RCC 7860 (cell line): ENCODE measurements at places on chromosomes 5 and 9.

DNA sequence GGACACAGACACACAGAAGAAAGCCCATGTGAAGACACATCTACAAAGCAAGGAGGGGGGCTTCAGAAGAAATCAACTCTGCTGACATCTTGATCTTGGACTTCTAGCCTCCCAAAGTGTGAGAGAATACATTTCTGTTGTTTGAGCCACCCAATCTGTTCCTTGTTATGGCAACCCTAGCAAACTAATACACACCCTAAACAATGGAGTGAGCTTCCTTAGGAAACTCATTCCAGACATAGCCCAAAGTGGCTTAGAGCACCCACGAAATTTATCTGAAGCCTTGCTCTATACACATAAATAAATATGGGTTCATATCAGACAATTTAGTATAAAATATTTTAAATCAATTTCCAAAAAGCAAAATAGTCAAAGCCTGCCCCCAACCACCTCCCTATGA, 7.6 kb upstream of the TBC1D2 start:
- DNase-seq: no peak

DNA sequence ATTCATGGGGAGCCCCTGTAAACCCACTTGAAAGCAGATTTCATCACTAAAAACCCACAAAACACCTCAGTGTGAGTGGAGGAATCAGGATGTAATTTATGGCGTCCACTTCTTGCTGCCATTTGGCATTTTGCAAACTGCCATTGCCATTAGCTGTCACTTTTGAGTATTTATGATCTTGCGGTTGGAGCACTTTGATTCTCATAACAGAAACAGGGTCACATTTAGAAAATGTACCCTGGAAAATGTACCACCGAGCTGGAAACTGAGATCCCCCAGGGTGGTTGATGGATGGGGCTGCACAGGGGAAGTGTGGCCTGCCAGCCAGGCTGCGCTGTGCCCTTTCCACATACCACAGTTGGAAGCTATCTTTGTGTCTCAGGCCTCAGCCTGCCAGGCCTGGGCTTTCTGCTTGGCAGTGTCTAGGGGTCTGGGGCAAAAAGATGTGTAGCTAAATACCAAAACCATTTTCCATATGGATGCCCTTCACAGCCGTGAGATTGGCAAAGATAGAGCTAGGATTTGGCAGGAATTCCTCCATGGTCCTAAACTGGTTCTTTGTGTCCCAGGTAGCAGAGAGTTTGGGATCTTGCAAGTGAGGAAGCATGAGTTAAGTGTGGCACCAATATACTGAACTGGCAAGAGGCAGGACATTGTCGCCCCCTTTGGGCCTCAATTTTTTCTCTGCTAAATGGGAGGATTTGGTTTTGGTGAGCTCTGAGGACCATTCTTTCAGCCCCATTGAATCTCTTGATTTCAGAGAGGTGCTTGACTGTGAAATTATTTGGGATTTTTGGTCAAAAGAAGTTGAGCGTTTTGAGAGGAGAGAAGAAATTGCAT, 46.2 kb downstream of the GALNT10 start:
- no peak for DNase-seq

GRCh38 chr5:64773533-64773932, 4.8 kb downstream of the CWC27 start:
- DNase-seq: no peak

- DNase-seq: no peak
Observed at GRCh38 chr5:175692996-175693710, 35.3 kb downstream of the HRH2 start.

- DNase-seq: no peak
Observed at GRCh38 chr5:68148096-68148495, 67.5 kb upstream of the PIK3R1 start.

DNA sequence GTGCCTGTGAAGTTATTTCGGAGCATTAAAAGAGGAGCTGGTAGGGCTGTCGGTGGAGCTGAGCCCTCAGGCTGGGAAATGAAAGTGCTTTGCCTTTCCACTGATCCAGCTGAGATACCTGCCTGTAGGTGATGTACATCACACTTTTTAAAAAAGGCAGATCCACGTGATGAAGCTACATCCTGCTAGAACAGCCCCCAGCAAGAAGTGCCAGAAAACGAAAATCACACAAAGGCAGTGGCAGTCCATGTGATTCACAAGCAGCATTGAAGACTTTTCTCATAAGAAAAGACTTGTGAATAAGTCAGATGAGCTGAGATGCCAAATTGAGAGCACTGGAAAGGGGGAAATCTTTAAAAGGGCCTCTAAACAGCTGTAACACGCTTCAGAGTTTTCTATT, 765.1 kb downstream of the PTPRD start:
- DNase-seq: no peak

GRCh38 chr5:139283252-139284166, 10.0 kb upstream of the MATR3 start:
- DNase-seq: no peak

DNA sequence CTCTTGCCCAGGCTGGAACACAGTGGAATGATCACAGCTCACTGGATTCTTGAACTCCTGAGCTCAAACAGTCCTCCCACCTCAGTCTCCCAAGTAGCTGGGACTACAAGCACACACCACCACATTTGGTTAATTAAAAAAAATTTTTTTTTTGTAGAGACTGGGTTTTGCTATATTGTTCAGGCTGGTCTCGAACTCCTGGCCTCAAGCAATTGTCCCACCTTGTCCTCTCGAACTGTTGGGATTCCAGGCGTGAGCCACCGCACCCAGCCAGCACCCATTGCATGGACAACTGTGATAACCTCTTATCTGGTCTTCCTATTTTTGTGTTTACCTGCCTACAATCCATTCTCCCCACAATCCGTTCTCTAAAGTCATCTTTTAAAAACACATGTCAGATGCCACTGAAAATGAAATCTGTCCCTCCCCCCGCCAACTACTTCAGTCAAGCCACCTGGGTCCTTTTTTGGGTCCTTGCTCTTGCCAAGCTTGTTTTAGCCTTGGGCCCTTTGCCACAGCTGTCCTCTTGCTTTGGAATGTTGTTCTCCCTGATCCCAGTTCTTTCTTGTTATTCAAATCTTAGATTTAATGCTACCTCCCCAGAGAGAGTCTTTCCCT, 250.5 kb downstream of the PIK3R1 start:
- DNase-seq: no peak

DNA sequence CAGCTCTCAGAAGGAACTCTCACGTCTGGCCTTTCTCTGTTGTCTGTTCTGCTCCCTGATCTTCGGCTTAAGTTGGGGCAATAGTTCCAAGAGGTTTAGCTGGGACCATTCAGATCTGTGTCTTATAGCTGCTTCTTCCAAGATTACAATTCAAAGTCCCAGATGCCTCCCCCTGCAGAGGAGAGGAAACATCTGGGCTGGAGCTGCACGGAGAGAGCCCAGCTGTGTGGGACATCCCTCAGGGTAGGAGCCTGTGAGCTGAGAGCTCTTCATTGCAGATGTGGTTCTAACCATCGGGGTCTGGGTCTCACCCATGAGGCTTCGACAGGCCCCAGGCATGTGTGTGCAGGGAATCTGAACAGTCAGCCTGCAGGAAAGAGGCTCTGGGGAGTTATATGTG, 9.0 kb upstream of the PHF19 start:
- no peak for DNase-seq

DNA sequence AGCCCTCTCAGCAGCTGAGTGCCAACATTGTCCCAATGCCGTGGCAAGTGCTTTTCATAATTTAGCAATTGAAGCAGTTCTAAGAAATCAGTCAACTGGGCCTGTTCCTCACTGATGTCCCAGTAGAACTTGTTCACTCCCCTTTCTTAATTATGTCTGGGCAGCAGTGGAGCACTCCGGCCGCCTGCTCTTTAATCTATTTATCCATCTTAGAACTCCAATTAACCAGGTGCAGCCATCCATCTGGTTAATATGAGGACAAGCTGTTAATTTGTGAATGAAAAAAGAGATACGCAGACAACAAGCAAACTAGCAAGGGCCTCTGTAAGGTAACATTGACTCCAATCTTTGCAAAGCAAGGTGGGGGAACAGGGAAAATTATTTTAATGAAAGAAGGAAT, 39.4 kb downstream of the MAT2B start:
- no peak for DNase-seq

DNA sequence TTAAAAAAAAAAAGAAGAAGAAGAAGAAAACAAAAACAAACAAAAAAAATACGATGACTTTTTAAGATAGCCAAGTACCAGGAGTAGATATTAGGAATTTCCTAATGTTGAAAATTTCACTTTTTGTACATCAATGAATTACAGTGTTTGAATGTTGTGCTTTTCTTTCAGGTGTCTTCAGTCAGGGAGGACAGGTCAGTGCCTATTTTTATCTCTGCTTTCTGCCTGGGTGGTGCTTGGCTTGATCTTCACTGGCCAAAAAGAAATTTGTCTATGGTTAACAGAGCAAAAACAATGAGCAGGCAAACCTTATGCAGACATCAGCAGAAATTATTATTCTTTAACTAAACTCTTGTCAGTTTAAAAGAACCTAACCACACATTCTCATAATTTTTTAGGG, 3.0 kb downstream of the SPINK6 start:
- no peak for DNase-seq

DNA sequence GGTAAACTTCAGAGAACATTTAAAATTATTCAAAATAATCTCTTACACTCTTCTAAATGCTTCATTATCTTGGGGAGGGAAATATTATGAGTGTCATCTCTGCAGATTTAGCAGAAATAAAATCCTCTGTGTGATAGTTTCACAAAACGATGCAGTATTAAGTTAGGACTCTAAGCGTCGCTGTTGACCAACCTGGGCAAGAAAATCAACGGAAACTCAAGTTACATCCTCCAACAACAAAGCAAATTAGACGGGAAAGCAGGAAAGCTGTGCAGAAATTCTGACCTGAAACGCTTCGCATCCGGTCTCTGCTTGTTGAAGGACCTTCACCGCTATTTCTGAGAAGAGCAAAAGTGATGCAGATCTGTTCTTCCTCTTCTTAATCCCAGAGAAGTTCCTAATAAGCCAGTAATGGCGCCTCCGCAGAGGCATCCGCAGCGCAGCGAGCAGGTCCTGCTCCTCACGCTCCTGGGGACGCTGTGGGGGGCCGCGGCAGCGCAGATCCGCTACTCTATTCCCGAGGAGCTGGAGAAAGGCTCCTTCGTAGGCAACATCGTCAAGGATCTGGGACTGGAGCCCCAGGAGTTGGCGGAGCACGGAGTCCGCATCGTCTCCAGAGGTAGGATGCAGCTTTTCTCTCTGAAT, at the start of gene PCDHGA6:
PCDHGA6 (plus strand) TSS at position 219 of the 645 bp plus-strand sequence; CDS start at position 412, 193 bp downstream.
- DNase-seq: no peak

- DNase-seq: no peak
Observed at GRCh38 chr9:137500666-137501397, 41.7 kb upstream of the NSMF start.

DNA sequence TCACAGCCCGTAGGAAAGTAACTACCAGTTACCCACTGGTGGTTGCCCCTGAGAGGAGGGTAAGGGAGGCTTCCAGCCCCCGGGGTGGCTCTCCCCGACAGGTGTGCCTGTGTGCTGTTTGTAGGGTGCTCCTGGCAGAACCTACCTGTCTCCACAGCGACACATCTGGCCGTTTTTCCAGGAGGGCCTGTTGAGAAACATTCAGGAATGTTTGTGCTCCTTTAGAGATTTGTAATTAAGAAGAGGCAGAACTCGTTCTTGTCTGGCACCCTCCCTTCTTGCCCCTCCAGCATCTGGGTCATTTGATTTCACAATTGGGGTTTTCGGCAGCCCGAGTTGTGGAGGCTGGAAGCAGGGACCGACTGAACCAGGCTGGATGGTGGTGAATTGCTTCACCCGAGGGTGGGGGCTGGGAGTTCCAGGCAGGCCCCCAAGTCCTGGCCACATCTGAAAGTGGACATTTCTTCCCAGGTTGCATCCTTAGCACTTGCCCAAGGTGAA, 74.2 kb downstream of the WWC1 start:
- DNase-seq: no peak

GRCh38 chr5:100647461-100648230, 112.5 kb downstream of the FAM174A start:
- peak; percentile 15 for DNase-seq

GRCh38 chr9:94911986-94912635, 185.6 kb downstream of the AOPEP start:
- peak; percentile 64 for DNase-seq

DNA sequence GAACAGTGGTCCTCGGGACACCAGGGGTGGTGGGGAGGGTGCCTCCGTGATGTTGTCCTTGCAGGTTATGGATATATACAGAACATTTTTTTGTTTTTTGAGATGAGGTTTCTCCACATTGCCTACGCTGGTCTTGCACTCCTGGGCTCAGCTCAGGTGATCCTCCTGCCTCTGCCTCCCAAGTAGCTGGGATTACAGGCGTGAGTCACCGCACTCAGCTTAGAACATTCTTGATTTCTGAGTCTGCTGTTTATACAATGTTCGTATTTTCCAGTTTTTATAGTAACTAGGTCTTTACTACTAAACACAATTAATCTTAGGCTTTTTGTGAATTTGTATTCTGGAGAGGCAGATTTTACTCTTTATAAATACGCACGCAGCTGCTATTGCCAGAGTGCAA, 6.0 kb downstream of the PMPCA start:
- no peak for DNase-seq

DNA sequence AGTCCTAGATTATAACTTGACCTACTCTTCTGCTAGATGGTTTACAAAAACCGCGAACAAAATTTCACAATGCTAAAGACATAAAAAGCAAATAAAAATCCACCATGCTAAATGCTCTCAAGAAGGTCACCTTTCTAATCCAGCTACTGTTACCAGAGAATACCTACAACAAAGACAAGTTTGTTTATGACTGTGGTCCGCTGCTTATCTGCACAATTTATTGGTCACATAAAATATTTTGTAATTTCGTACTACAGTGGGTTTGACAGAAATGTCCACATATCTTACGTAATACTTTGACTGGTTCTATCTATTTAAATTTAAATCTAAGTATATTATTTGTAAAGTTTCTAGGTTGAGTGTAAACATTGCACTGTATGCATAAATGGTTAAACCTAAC, 257.6 kb upstream of the ZNF608 start:
- no peak for DNase-seq

- DNase-seq: peak; percentile 89
Observed at GRCh38 chr5:132963171-132964104, at the start of gene AFF4. AFF4 (minus strand) TSS chr5:132963634; CDS start chr5:132937189, 26,445 bp downstream.

- DNase-seq: no peak
Observed at GRCh38 chr5:1497242-1497777, 26.4 kb downstream of the LPCAT1 start.

- DNase-seq: no peak
Observed at GRCh38 chr5:93603793-93604643, 21.0 kb downstream of the NR2F1 start.

GRCh38 chr9:75830303-75830702, 60.2 kb upstream of the PCSK5 start:
- DNase-seq: no peak

DNA sequence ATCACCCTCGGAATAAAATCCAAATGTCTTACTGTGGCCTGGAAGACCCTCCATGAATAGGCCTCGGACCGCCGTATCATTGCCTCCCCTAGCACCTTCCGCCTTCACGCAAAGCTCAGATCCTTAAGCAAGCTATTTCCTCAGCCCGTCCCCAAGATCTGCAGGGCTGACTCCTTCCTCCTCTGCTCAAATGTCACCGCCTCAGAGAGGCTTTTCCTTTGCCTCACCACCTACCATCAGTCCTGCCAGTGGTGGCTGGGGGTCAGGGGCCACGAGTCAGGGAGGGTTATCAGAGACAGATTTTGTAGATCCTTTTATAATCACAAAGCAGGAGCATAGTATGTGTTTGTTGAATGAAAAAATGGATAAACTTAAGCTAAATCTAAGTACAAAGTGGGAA, 74.4 kb upstream of the KIF2A start:
- DNase-seq: no peak

- DNase-seq: no peak
Observed at GRCh38 chr5:124686239-124687004, 60.0 kb downstream of the ZNF608 start.
